ENCODE measurements at places on chromosomes 1 and 21.

GRCh38 chr1:23381233-23381885 lies 11.7 kb upstream of the ZNF436 start:
- no peak for DNase-seq

- DNase-seq = no peak
These were observed 3.0 kb downstream of the PEAR1 start for GRCh38 chr1:156896490-156897033.

DNA sequence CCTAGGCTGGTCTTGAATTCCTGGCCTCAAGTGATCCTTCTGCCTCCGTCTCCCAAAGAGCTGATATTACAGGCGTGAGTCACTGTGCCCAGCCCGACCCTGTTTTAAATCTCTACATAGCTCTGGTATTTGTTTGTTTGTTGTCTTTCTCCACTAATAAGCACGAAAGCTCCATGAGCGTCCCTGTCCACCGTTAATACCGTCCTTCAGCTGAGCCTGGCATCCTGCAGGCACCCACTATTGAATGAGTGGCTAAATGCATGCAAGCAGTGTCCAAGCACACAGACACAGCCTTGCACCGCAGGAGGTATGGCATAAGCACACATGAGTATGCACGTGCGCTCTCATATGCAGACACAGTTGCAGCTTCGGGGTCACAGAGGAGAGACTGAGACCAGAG lies 4.5 kb upstream of the COL16A1 start:
- DNase-seq = no peak

DNA sequence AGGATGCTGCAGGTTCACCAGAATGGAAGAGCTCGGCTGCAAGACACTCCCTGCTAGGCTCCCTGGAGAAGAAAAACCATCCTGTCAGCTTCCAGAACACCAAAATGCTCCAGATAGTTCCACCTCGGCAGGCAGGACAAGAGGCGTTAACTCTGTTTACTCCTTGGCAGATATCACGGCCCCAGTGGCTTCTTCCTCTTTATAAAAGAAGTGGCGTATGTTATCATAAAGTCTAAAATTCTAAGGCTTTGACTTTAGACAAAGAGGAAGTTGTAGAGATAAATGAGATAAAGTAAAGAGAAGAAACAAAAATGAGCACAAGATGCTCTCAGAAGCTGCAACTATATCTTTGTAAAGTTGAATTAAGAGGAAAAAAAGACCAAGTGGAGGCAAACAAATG lies 24.3 kb upstream of the MTF1 start:
- DNase-seq = no peak

DNA sequence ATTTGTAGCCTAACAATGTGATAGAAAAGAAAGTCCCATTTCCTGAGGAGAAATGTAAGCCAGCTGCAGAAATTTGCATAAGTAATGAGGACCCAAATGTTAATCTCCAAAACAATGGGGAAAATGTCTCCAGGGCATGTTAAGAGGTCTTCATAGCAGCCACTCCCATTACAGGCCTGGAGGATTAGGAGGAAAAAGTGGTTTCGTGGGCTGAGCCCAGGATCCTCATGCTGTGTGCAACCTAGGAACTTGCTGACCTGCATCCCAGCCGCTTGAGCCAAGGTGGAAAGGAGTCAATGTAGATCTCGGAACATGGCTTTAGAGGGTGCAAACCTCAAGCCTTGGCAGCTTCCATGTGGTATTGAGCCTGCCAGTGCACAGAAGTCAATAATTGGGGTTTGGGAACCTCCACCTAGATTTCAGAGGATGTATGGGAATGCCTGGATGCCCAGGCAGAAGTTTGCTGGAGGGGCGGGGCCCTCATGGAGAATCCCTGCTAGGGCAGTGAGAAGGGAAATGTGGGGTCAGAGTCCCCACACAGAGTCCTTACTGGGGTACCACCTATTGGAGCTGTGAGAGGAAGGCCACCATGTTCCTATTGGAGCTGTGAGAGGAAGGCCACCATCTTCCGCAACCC lies 14.2 kb upstream of the F13B start:
- no peak for DNase-seq

GRCh38 chr1:12085643-12086260 lies 22.6 kb downstream of the TNFRSF8 start:
- DNase-seq = no peak

GRCh38 chr1:31617218-31617915 lies at the start of gene HCRTR1:
Gene HCRTR1 (plus strand): TSS chr1:31617689. CDS start chr1:31619193, 1,504 bp downstream.
- no peak for DNase-seq

- DNase-seq = no peak
These were observed 1.3 kb downstream of the SMG5 start for GRCh38 chr1:156281281-156281680.

- DNase-seq = no peak
These were observed 165.6 kb downstream of the USP25 start for GRCh38 chr21:15895142-15896106.

GRCh38 chr1:163774978-163775620 lies 453.3 kb downstream of the NUF2 start:
- no peak for DNase-seq

GRCh38 chr1:218983848-218984247 lies 189.8 kb upstream of the LYPLAL1 start:
- no peak for DNase-seq

GRCh38 chr21:39638281-39638680 lies 25.5 kb downstream of the B3GALT5 start:
- no peak for DNase-seq

DNA sequence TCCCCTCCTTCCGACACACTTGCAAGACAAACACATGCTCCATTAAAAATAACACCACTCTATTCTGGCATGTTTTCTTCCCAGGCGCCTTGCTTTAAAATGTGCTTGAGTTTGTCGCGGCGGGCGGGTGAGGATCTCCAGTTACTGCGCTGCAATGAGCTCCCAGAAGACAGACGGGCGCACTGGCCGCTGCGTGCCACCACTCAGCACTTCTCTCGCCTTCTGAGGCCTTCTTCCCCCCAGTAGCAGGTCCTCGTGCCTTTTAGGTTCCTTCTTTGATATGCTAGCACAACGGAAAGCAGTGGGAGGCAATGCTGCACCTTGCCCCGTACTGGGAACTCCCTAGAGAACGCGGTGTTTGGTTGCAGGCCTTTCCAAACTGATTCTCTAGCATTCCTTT lies 279.5 kb upstream of the NR5A2 start:
- no peak for DNase-seq

DNA sequence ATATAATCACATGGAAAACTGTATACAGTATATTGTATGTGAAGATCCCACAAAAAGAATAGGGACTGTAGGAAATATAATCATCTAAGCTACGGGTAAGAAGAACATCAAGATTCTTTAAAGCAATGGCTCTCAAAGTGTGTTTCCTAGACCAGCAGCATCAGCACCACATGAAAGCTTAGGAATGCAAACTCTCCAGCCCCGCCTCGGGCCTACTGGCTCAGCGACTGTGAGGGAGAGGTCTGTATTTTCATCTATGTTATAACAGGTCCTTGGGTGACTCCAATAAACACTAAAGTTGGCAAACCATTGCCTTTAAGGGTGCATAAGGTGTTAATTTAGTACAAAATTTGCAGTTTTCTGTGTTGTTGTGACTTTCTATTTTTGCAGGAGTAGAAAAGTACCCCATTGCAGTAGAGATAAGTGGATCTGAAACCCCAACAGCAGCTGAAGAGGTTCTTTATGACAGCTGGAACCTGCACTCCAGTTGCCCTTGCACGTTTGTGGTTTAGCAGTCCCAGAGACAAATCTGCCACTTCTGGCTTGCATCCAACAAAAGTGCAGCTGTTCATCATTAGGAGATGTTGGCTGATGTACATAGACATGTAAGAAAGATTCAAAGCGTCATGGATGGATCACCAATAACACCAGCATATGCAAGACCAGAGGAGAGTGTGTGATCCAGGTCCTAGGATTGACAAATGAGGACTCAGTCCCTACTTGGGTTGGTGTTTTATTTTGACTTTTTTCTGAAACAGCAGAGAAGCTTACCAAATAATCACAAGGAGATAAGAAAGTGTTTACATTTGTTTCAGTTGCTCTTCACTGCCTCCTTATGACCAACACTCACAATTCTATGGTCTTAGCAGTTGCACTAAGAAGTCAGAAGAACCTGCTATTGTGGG lies 15.9 kb upstream of the IFNAR1 start:
- DNase-seq = no peak

GRCh38 chr1:116916533-116917445 lies 7.1 kb downstream of the PTGFRN start:
- no peak for DNase-seq

DNA sequence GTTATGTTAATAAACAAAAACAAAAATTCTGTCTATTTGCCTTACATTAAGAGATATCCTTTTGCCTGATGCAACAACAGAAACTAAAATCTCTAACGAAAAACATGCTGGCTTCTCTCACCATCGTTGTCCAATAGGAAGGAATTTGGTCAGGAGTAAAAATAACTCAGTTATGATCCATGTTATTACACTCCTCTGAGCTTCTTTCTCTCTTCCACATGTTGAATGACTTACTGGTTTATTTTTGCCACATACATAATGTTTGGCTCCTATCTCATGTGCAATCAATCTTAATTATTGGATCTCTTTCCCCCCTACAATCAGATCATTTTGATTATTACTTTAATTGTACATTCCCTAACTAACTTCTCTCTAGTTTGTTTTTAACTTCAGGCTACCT lies 688.4 kb downstream of the USP25 start:
- no peak for DNase-seq

- no peak for DNase-seq
These were observed 79.0 kb upstream of the SYT6 start for GRCh38 chr1:114232691-114233090.

- DNase-seq = no peak
These were observed 99.1 kb downstream of the DNM3 start for GRCh38 chr1:171940368-171940767.

- DNase-seq = no peak
These were observed 90.4 kb downstream of the ROR1 start for GRCh38 chr1:63864224-63864641.

DNA sequence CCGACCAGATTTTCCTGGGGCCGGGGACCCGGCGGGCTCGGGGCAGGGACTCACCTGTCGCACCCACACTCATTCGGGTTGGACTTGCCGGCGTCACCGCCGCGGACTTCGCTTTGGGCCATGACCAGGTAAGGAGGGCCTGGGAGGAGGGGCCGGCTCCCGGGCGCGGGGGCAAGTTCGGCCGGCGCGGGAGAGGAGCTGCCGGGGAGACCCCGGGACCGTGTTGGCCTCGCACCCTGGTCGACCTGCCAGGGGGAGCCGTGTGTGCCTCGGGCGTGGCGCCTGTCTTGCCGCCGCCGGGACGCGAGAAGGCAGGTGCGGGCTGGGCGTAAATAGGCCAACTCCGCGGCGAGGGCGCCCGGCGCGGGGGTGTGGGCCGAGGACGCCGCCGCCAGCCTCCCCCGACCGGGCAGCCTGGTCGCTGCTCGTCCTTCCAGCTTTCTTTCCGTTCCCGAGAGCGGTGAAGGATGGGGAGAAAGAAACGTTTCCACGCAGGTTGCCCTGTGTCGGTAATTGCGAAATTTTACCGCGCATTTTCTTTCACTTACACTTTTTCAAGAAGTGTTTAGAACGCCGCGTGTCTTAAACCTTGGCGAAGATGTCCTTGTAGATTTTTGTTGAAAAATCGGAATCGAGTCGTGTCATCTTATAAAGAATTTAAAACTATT lies 558 bp downstream of the USP1 start:
- no peak for DNase-seq

GRCh38 chr1:6059866-6060265 lies 14.2 kb downstream of the KCNAB2 start:
- DNase-seq = no peak

DNA sequence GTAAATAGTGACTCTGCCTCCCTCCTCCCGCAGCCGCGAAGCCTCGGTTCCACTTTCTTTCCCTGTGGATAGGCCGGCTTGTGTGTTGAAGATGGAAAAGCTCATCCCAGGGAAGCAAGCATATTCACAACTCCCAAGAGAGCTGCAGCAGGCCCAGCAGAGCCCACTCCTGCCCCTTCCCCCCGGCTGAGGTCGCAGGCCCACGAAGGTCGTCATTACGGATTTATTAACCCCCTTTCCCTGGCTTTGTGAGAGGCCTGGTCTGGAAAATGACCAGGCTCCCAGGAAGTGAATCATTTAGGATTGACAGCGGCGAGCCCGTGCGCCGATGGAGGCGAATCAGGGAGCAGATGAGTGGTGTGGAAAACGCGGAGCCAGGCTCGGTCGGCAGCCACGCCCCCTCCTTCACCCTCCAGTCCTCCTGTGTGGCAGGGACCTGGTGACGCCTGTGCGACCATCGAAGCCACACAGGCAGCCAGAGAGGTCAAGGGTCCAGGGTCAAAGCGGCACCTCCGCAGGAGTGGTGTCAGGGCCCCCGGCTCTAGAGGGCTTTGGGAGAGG lies 93.4 kb downstream of the PRDM16 start:
- no peak for DNase-seq

GRCh38 chr1:37092937-37093336 lies 58.6 kb upstream of the GRIK3 start:
- no peak for DNase-seq

DNA sequence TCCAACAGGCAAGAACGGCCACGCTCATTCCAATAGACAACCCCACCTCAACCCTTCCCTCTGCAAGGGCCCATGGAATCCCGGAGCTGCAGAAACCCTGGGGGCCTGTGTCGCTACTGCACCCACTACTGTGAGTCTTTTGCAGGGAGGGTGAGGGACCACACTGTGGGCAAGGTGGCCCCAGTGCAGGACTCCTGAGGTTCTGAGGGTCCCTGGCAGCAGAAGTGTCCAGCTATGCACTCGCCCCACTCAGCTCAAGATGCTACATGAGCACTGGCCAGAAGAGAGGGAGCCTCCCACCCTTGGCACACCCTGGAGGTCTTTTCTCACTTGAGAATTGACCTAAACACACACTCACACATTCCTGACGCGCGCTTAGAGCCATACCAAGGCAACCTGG lies 2.1 kb upstream of the PAX7 start:
- DNase-seq = no peak

DNA sequence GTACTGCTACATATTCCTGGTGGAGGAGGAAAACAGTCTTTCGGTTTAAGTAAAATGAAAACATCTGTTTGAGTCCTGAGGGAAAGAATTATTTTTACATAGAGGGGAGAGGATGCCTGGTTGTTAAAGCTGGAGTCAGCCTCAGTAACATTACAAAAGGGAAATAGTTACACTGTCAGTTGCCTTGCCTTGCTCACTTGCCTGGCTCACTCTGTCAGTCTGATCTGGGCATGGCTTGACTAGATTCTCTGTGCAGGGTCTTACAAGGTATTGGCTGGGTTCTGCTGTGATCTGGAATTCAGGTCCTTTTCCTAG lies 8.4 kb upstream of the UBE2U start:
- DNase-seq = no peak

DNA sequence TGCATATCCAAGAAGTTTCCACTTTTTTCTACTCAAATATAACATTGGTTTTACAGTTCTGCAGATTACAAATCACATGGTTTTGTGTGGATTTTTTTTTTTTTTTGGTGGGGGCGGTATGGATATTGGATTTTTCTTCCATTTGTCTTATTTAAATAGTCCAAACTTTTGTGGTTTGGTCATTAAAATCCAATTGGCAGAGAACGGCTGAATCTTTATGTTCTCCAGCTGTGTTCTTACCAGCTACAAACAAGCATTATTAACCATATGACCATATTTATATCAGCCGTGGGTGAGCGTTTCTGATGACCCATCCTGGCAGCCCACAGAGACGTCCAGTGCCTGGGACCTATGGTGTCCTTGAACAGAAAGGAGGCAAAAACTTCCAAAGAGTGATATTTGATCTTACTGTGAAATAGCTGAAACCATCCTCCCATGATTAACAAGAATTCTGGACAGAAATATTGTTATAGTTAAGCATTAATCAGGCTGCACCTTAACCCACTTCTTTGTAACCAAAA lies 200.4 kb downstream of the LYPLAL1 start:
- no peak for DNase-seq

All from stimulated activated CD4-positive, alpha-beta T cell treated with anti-CD3 and anti-CD28 coated beads, Interleukin-1b, Interleukin-23, amount 100 ng/mL, for 1 hour (primary cell).